Right ventricle myocardium inferior (tissue), 1 donor: ENCODE measurements at places on chromosomes 13 and 19.

- DNase-seq = no peak
Measured at GRCh38 chr13:81771951-81772350, 1431.0 kb upstream of the SPRY2 start.

GRCh38 chr19:55257461-55258420, 1.1 kb downstream of the PPP6R1 start:
- no peak for DNase-seq

DNA sequence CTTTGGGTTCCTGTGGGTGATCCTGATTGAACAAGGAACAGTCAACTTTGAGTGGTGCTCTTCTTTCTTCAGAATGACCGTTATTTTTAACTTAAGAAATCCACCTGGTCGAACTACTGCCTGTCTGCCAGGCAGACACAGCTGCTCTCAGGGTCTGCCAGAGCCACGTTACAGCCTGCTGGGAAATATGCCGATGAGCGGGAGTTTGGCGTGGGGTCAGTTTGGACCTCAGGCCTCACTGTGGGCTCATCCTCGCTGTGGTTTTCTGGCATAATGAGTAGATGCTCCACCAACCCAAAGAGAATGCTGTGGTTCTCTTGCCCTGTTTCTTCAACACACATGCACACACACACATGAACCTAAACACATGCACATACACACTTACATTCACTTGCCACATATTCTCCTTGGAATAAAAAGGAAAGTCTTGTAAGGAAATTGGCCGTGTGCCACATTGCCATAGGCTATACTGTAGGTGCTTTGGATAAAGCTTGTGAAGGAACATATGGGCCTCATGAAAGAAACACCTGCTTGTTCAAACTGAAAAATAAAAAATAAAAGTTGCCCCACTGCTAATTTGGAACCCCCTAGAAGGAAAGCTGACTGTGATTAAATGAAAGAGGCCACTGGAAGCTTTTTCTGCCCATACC, 598.7 kb upstream of the KLF12 start:
- DNase-seq = no peak

GRCh38 chr13:41267106-41267505, 3.7 kb upstream of the MTRF1 start:
- DNase-seq = no peak

DNA sequence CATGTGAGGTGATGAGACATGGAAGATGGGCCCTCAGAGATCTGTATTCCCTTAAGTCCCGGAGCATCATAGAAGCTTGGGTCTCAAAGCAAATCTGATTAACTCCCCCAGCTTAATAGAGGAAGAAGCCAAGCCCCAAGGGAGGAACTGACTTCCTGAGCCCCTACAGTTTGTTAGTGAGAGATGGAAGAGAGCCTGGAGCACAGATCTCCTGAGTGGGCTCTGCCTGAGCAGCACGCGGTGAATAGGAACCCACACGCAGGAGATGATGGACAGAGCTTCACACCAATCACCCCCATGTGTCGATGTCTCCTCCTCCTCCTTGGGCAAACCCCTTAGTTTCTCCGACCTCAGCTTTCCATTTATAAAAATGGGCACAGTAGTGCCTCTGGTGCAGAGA, 50.1 kb upstream of the ATP12A start:
- no peak for DNase-seq

- DNase-seq = no peak
Measured at GRCh38 chr13:101726681-101727080, 274.2 kb downstream of the ITGBL1 start.

DNA sequence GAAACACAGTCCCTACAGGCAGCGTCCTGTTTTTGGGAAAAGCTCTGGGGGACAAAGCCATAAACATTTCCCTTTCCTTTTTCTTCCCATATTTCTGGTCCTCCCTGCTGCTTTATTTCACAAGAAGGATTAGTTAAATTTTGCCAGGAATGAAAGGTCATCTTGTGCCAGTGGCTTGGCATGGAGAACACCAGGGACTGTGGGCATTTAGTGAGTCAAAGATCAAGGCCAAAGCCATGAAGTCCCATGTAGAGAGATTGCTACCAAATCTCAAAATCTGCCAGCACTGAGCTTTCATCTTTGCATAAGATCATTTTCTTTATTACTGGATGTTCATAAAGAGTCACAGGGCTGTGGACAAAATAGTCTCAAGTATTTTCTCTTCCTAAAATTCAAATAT, 29.1 kb upstream of the SLC46A3 start:
- DNase-seq = no peak
